ENCODE measurements at places on chromosomes 4 and X.

- no peak overlapping the region for H3K27ac ChIP-seq
- no peaks in the 10 kb centered on the region for H3K27me3 ChIP-seq
- peaks cover 26% of the 10 kb centered on the region for H3K4me1 ChIP-seq
- H3K36me3 ChIP-seq = no peaks in the 10 kb centered on the region
These were observed 109.0 kb upstream of the ACSL4 start for GRCh38 chrX:109841869-109842579.

- H3K36me3 ChIP-seq = no peaks in the 10 kb centered on the region
- peak; percentile 5 for DNase-seq
- H3K4me1 ChIP-seq = no peaks in the 10 kb centered on the region
- H3K27me3 ChIP-seq = no peaks in the 10 kb centered on the region
- no peak overlapping the region for H3K27ac ChIP-seq
These were observed 35.7 kb downstream of the PRKG2 start for GRCh38 chr4:81179326-81179725.

DNA sequence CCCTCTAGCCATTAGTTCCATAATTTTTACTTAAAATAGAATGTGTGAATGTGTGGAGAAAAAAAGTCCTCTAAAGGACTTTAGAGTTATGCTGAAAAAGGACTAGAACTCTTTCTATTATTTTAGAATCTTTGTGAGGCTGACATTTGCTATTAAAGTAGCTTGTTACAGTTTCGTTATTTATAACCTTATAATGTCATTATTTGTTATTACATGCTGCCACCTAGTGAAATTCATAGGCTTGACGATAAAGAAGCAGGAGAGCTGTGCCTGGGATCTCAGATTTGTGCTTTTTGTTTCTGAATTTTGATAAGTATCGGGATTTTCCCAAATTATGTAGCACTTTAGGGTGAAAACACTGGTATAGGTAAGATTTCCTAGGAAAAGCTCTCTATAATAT is 38.5 kb upstream of the TAPT1 start:
- peaks cover 8% of the 10 kb centered on the region for H3K4me1 ChIP-seq
- no peak overlapping the region for H3K4me3 ChIP-seq
- H3K27ac ChIP-seq = no peak overlapping the region
- peak; percentile 73 for DNase-seq

GRCh38 chrX:66015900-66016689 is 23.8 kb downstream of the VSIG4 start:
- no peaks in the 10 kb centered on the region for H3K36me3 ChIP-seq
- DNase-seq = no peak
- H3K4me1 ChIP-seq = no peaks in the 10 kb centered on the region
- no peak overlapping the region for H3K4me3 ChIP-seq

DNA sequence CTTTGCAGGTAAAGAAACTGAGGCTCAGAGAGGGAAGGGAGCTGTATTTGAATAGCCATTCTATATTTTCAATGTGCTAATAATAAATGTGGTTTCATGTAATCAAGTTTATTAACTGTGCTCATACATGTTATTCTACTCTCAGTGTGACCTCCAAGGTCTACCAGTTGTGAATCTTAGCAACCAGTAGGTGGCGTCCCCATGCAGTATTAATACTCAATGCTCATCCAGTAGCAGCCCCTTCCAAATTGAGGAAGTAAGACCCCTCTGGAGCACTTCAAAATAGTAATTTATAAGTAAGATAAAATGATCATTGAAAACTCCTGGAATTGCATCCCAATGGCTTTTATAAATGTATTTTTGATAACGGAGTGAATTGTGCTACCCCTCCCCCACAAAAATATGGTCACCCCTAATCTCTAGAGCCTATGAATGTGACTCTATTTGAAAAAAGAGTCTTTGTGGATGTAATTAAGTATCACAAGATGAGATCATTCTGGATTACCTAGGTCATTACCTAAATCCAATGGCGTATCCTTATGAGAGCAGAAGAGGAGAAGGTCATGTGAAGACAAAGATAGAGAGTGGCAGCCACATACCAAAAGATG is 20.4 kb upstream of the SEPSECS start:
- no peaks in the 10 kb centered on the region for H3K36me3 ChIP-seq
- peak; percentile 74 for DNase-seq
- no peak overlapping the region for H3K27ac ChIP-seq
- no peak overlapping the region for H3K4me3 ChIP-seq
- no peaks in the 10 kb centered on the region for H3K4me1 ChIP-seq

DNA sequence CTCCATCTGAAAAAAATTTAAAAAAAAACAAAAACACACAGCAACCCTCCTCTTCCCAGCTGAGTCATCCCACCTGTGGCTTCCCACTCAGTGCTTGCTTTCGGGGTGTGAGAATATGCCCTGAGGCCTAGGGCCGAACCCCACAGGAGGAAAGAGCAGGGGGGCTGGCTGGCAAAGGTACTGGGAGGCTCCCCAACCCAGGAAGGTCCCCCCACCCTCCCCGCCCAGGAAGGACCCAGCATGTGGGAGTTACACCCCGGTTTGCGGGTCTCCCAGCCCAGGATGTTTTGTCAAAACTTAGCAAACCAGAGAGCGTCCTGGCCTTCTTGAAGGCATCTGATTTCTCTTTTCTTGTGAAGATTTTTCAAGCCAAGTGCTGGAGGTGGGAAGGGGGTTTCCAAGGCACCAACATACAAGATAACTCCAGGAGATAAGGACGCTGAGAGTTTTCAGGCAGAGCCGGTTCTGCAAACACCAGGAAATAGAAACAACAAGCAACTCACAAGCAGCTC is 25.7 kb upstream of the CSF2RA start:
- no peaks in the 10 kb centered on the region for H3K36me3 ChIP-seq
- H3K4me3 ChIP-seq = no peak overlapping the region
- H3K4me1 ChIP-seq = no peaks in the 10 kb centered on the region
- H3K27me3 ChIP-seq = no peaks in the 10 kb centered on the region
- DNase-seq = no peak
- H3K27ac ChIP-seq = no peak overlapping the region

GRCh38 chr4:57095956-57096355 is 14.2 kb downstream of the IGFBP7 start:
- no peaks in the 10 kb centered on the region for H3K27me3 ChIP-seq
- H3K27ac ChIP-seq = peak overlapping the region; percentile 97
- no peaks in the 10 kb centered on the region for H3K36me3 ChIP-seq

DNA sequence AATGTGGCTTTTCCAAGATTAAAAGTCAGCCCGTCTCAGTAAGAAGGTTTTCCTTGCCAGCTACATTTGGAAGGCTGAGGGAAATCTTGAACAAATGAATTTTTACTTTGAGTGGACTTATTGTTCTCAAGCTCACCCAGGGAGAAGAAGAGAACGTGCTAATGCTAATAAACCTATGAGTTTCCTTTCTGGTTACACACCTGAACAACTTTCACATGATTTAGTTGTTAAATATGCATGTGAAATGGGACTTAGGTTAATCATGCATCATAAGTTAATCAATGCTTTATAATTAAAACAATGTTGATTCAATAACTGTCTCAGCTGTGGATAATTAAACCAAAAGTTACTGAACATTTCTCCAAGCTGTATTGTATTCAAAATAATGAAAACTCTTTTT is 33.9 kb downstream of the DIPK2B start:
- H3K4me1 ChIP-seq = no peaks in the 10 kb centered on the region
- no peak overlapping the region for H3K27ac ChIP-seq
- DNase-seq = no peak
- H3K36me3 ChIP-seq = no peaks in the 10 kb centered on the region

DNA sequence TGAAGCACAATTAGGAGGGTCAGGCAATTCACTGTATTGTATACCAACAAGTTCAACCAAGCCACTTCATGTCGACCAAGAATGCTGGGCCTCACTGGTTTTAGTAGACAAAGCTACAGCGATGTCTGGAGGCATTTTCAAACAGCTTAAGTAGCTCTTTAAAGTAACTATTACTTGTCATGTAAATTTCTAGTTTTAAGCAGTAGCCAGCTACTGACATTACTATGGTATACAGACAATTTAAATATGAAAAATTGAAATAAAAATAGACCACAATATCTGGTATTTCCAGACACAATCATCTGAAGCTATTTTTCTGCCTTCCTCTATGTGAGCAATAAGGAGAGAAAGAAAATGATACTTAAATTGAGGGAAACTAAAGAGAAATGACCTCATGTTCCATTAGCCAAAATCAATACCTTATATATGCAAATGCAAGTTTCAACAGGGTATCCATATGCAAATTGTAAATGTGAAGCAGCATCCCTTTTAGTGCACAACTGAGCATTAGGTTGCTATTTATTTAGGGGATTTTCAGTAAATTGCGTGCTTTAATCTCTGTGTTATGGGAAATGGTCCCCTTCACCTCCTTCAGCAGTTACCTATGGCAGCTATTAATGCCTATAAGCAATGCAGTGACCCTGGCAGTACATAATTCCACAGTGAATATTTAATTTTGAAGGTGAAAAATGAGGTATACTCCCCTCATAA is 119.5 kb downstream of the GPC3 start:
- H3K27me3 ChIP-seq = no peaks in the 10 kb centered on the region
- no peak overlapping the region for H3K27ac ChIP-seq
- H3K4me1 ChIP-seq = no peaks in the 10 kb centered on the region

- H3K4me1 ChIP-seq = peaks cover 17% of the 10 kb centered on the region
- H3K27me3 ChIP-seq = no peaks in the 10 kb centered on the region
- H3K27ac ChIP-seq = no peak overlapping the region
- no peaks in the 10 kb centered on the region for H3K36me3 ChIP-seq
- DNase-seq = no peak
- no peak overlapping the region for H3K4me3 ChIP-seq
These were observed 278.9 kb upstream of the GATB start for GRCh38 chr4:152039691-152040090.

DNA sequence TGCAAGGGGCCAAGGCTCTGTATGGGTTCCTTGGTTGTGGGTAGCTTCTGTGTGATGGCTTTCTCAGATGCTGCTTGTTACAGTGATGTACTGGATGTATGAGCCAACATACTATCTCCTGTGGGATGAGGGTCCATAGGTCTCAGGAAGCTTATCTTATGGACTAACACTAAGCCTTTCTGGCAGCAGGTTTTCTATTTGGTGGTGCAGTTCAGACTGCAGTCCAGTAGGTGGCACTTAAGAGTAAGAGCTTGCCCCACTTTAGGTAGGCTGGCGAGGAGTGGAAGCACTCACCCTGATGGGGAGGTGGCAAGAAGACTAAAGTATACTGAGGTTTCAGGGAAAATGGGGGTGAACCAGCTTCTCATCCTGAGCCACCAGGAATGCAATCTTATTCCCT is 306.7 kb upstream of the MAOA start:
- H3K4me3 ChIP-seq = no peak overlapping the region
- no peak overlapping the region for H3K27ac ChIP-seq
- H3K27me3 ChIP-seq = no peaks in the 10 kb centered on the region
- no peaks in the 10 kb centered on the region for H3K36me3 ChIP-seq
- peak; percentile 44 for DNase-seq

- DNase-seq = no peak
- no peak overlapping the region for H3K4me3 ChIP-seq
- no peak overlapping the region for H3K27ac ChIP-seq
- H3K27me3 ChIP-seq = no peaks in the 10 kb centered on the region
- no peaks in the 10 kb centered on the region for H3K36me3 ChIP-seq
- H3K4me1 ChIP-seq = no peaks in the 10 kb centered on the region
These were observed 133.6 kb upstream of the CPEB2 start for GRCh38 chr4:14868426-14869395.

DNA sequence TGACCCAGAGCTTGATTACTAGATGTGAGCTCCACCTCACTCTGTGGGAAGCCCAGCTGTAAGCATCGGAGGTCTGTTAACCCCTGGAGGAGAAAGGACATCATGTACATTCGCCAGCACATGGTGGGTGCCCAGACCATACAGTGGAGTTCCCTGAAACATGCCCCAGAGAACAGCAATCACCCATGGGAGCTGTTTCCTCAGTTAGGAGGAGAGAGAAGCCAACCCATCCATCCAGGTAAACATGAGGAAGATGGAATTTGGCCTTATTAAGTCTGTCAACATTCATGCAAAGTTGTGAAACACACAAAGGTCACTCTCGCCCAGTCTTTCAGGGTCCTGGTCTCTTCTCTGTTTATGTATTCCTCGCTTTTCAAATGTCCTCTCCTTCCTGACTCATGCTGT is 354.7 kb downstream of the ANK2 start:
- no peak overlapping the region for H3K4me3 ChIP-seq
- no peak for DNase-seq
- no peaks in the 10 kb centered on the region for H3K27me3 ChIP-seq
- no peaks in the 10 kb centered on the region for H3K4me1 ChIP-seq
- H3K36me3 ChIP-seq = no peaks in the 10 kb centered on the region
